Activated naive CD8-positive, alpha-beta T cell treated with anti-CD3 and anti-CD28 coated beads, Interleukin-2, amount 10 ng/mL, durations not matched to agents 7 days and 5 days (primary cell): ENCODE measurements at places on chromosomes 6 and 20.

DNA sequence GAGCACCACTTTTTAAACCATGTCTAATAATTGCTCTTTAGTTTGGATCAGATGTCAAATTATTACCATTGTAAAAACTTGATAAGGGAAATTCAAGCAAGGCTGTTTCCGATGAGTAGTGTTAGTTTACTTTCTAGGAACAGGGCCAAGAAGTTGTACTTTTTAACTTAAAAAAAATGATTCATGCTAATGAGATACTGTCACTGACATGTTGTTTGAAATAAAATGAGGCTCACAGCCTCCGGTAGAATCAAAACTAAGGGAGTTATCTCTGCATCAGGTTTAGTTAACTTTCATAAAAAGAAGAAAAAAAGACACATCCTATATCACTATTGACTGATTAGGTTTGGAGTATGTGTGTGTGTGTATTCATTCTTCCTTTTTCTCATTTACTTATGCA is 55.2 kb upstream of the SUPT3H start:
- peaks cover 39% of the 10 kb centered on the region for H3K4me1 ChIP-seq
- no peak for DNase-seq

GRCh38 chr20:40008177-40008576 is 680.9 kb downstream of the MAFB start:
- H3K27ac ChIP-seq, result no peak overlapping the region
- H3K4me1 ChIP-seq, result no peaks in the 10 kb centered on the region
- DNase-seq, result no peak
- no peaks in the 10 kb centered on the region for H3K36me3 ChIP-seq
- H3K4me3 ChIP-seq, result no peak overlapping the region

- H3K27me3 ChIP-seq, result peaks cover 39% of the 10 kb centered on the region
- no peaks in the 10 kb centered on the region for H3K4me1 ChIP-seq
- H3K36me3 ChIP-seq, result no peaks in the 10 kb centered on the region
Measured at GRCh38 chr6:105174512-105174911, 5.3 kb downstream of the POPDC3 start.

DNA sequence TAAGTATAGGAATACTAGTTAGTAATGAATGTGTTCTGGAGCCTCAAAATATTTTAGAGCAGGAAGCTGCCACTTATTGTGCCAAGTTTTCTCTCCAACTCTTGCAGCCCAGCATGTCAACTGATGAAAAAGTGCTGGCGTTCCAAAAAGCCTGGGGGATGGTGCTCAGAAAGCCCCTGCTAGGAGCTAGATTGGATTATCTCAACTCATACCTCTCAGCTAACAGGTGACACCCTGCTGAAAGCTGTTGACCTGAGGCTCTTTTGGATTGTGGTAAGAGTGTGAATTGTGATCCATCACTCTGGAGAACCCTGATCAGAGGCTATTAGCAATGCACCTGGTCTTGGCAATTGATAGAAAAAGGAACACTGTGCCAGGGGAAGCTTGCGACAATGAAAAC is 580.4 kb downstream of the EYS start:
- H3K27me3 ChIP-seq, result no peaks in the 10 kb centered on the region
- no peak overlapping the region for H3K27ac ChIP-seq
- DNase-seq, result no peak
- H3K4me3 ChIP-seq, result no peak overlapping the region
- H3K4me1 ChIP-seq, result no peaks in the 10 kb centered on the region

DNA sequence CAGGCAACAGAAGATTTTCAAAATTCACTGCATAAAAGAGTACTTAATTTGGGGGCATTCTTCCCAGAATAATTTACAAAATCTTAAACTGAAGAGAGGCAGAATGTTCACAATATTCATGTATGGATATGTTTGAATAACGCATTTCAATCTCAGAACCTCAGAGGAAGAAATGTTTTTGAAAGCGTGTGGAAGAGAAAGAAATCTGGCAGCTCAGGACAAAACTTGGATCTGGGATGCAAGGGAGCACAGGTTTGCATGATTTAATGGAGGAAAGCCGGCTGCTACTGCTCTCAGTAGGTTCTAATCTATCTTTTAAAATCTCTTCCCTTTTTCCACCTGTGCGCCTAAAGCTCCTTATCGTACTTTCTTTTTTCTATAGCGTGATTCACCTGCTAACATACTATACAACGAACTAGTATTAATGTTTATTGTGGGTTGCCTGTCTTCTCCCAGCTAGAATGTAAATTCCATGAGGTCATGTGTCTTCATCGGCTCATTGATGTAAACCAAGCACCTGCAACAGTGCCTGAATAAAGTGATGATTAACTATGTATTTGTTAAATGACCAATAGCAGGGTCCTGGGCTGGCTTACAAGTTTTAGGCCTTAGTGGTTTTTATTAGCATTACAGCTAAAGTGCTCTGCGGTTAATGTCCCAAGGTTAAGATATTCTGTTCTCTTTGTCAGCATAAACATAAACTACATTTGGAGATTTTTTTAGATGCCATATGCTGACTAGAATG is 15.3 kb downstream of the PRL start:
- H3K27ac ChIP-seq, result no peak overlapping the region
- H3K36me3 ChIP-seq, result no peaks in the 10 kb centered on the region
- H3K4me1 ChIP-seq, result no peaks in the 10 kb centered on the region
- no peak overlapping the region for H3K4me3 ChIP-seq
- no peak for DNase-seq

DNA sequence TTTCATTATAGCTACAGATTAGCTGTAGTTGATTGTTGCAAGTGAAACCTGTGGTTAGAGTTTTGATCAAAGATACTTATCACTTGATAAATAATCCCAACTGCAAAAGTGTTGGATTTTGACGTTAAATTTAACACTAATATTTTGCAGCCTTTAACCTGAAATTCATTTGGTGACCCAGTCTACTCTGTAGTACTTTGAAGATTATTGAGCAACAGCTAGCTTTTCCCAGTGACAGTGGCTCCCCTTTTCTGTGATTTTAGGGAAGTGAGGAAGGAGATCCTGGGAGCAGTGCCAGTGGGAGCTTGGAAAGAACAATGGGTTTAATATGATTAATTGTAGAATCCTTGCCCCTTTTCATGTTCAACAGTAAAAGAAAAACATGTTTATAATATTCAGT is 76.9 kb downstream of the NCOA3 start:
- peaks cover 15% of the 10 kb centered on the region for H3K36me3 ChIP-seq
- H3K27me3 ChIP-seq, result no peaks in the 10 kb centered on the region
- H3K27ac ChIP-seq, result no peak overlapping the region
- H3K4me1 ChIP-seq, result peaks cover 37% of the 10 kb centered on the region
- no peak overlapping the region for H3K4me3 ChIP-seq
- DNase-seq, result no peak

GRCh38 chr6:2412731-2413130 is 167.3 kb upstream of the GMDS start:
- H3K4me3 ChIP-seq, result no peak overlapping the region
- no peak for DNase-seq
- no peaks in the 10 kb centered on the region for H3K27me3 ChIP-seq
- no peaks in the 10 kb centered on the region for H3K36me3 ChIP-seq
- no peak overlapping the region for H3K27ac ChIP-seq

- H3K4me1 ChIP-seq, result no peaks in the 10 kb centered on the region
- no peak for DNase-seq
- peaks cover 2% of the 10 kb centered on the region for H3K36me3 ChIP-seq
- no peak overlapping the region for H3K4me3 ChIP-seq
- H3K27ac ChIP-seq, result no peak overlapping the region
Measured at GRCh38 chr6:38233161-38233791, 406.5 kb downstream of the BTBD9 start.

GRCh38 chr6:107560657-107561056 is 70.7 kb downstream of the SOBP start:
- peaks cover 8% of the 10 kb centered on the region for H3K4me1 ChIP-seq
- no peaks in the 10 kb centered on the region for H3K36me3 ChIP-seq
- no peak for DNase-seq
- H3K27ac ChIP-seq, result no peak overlapping the region

GRCh38 chr6:56048601-56049000 is 173.2 kb upstream of the BMP5 start:
- H3K27me3 ChIP-seq, result no peaks in the 10 kb centered on the region
- H3K27ac ChIP-seq, result no peak overlapping the region
- DNase-seq, result no peak

DNA sequence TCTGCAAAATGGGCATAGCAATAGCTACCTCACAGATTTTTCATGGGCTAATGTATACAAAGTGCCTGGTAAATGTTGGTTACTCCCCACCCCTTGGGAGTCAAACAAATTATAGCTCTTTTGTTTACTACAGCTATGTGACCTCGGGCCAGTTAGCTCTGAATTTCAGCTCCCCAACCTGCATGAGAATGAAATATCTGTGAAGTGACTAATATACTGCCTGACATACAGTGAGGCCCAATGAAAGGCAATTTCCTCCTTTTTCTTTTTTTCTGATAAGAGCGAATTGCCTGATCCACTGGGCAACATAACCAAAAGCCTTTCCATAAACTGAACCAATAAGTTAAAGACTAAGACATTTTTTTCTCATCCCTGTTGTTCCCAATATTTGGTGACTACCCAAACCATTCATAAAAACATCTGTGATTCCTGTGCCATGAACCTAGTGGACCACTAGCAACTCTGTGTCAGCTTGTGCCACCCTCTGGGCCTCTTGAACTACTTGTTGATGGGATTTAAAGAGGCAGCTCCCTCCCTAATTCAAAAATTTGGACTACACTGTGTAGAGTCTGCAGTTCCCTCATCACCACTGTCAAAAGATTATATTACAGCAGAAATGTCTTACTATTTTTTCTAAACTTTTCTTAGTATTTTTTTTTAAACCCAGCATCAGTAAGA is 91.9 kb upstream of the TMEM30A start:
- no peaks in the 10 kb centered on the region for H3K4me1 ChIP-seq
- DNase-seq, result no peak

- no peak overlapping the region for H3K27ac ChIP-seq
- DNase-seq, result no peak
- H3K4me3 ChIP-seq, result no peak overlapping the region
- no peaks in the 10 kb centered on the region for H3K36me3 ChIP-seq
- H3K27me3 ChIP-seq, result peaks cover 20% of the 10 kb centered on the region
- peaks cover 19% of the 10 kb centered on the region for H3K4me1 ChIP-seq
Measured at GRCh38 chr6:36780442-36781177, 58.6 kb downstream of the CPNE5 start.

- H3K4me1 ChIP-seq, result peaks cover 82% of the 10 kb centered on the region
- H3K27ac ChIP-seq, result no peak overlapping the region
- no peaks in the 10 kb centered on the region for H3K27me3 ChIP-seq
- no peak for DNase-seq
Measured at GRCh38 chr6:149332602-149333265, 15.2 kb downstream of the TAB2 start.

- no peak for DNase-seq
- H3K4me3 ChIP-seq, result no peak overlapping the region
- H3K4me1 ChIP-seq, result no peaks in the 10 kb centered on the region
- H3K27me3 ChIP-seq, result no peaks in the 10 kb centered on the region
Measured at GRCh38 chr6:117156741-117157140, 108.6 kb upstream of the VGLL2 start.

DNA sequence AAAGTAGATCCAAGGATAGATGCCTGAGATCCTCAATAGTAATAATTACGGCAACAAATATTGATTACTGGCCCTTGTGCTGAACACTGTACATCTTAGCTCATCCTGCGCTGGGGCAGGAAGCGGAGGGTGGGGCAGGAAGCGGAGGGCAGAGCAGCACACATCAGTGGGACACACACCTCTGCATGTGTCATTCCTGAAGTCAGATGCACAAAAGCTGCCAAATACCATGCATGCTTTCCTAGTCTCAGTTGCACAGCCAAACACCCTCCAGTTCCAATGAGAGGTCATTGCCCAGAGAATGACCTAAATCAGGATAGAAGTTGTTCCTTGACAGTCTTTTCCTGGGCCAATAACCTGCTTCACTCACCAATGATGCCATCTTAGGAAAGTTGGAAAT is 74.4 kb upstream of the FOXC1 start:
- H3K27me3 ChIP-seq, result no peaks in the 10 kb centered on the region
- H3K36me3 ChIP-seq, result no peaks in the 10 kb centered on the region
- H3K27ac ChIP-seq, result peak overlapping the region; percentile 38
- H3K4me1 ChIP-seq, result peaks cover 11% of the 10 kb centered on the region

DNA sequence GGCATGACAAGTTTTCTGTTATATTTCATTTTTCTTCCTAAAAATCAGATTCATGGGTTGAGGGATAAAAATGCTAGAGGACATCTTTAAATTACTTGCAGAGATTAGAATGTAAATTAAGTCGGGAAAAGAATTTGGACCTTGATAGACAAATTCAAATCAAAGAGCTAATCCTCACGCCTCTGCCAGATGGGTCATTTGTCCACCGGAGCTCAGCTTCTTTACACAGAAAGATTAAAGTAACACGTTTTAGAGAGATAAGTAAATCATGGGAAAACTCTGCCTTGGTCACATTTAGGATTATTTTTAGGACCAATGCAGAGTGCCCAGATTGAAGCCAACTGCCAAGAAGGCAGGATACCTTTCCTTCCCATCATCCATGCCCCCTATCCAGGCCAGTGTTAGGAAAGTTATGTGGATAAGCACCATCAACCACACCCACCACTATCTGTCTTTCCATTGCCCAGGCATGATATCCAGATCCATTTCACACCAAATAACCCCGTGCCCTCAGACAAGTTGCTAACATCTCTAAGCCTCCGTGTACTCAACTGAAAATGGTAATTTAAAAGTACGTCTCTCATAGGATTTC is 397.4 kb upstream of the PLCB4 start:
- H3K27ac ChIP-seq, result no peak overlapping the region
- no peak overlapping the region for H3K4me3 ChIP-seq
- no peak for DNase-seq
- no peaks in the 10 kb centered on the region for H3K36me3 ChIP-seq
- H3K27me3 ChIP-seq, result no peaks in the 10 kb centered on the region

GRCh38 chr6:99613705-99614429 is 7.2 kb downstream of the PRDM13 start:
- H3K27me3 ChIP-seq, result peaks cover 83% of the 10 kb centered on the region
- no peak overlapping the region for H3K27ac ChIP-seq
- H3K4me3 ChIP-seq, result peak overlapping the region; percentile 70
- peaks cover 27% of the 10 kb centered on the region for H3K4me1 ChIP-seq

DNA sequence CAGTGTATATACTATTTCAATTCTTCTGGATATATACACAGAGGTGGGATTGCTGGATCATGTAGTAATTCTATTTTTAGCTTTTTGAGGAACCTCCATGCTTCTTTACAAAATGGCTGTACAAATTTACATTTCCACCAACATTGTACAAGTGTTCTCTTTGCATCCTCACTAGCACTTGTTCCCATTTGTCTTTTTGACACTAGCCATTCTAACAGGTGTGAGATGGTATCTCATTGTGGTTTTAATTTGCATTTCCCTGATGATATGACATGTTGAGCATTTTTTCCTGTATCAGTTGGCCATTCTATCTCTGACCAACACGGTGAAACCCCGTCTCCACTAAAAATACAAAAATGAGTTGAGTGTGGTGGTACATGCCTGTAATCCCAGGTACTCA is 68.1 kb upstream of the PMEPA1 start:
- no peak overlapping the region for H3K4me3 ChIP-seq
- no peaks in the 10 kb centered on the region for H3K4me1 ChIP-seq
- no peaks in the 10 kb centered on the region for H3K36me3 ChIP-seq
- peaks cover 15% of the 10 kb centered on the region for H3K27me3 ChIP-seq
